CD4-positive, alpha-beta T cell treated with Interleukin-4 for 4 hours (primary cell): ENCODE measurements at places on chromosomes 13 and 19.

DNA sequence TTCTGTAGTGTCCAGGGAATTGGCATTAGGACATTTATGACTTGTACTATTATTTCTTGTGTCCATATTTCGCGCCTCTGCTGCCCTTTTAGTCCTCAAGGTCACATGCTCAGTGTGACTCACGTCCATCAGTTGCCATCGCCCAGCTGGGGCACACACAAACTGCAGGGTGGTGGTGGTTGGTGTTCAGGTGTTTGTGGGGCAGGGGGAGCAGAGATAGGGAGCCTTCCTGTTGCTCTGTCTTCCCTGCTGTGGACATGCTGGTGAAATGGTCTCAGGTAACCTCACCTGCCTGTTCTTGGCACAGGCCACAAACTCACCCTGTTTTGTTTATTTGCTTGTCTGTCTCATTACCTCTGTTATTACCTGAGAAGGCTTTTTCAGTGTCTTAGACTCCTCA lies 22.4 kb downstream of the PRR12 start:
- no peak for DNase-seq

GRCh38 chr13:86976521-86977324 lies 694.4 kb upstream of the SLITRK5 start:
- DNase-seq, result no peak

DNA sequence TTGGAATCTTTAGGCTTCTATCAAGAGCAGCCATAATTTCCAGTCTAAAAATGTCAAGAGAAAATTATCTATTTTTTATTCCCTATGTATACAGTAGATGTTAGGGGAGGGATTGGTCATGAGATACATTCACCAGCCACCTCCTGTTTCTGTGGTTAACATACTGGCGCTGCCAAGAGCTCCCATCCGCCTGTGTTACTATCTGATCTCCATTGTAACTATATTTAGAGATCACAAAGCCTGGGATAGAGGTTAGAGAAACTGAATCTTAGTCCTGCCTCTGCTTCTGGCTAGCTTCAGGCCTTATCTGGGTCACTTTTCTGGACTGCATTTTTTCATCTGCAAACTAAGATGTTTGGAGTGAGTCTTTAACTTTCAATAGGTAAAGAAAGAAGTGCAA lies 46.3 kb downstream of the POLR1D start:
- no peak for DNase-seq

- peak; percentile 34 for DNase-seq
Measured at GRCh38 chr13:97295283-97296182, 73.4 kb downstream of the MBNL2 start.

DNA sequence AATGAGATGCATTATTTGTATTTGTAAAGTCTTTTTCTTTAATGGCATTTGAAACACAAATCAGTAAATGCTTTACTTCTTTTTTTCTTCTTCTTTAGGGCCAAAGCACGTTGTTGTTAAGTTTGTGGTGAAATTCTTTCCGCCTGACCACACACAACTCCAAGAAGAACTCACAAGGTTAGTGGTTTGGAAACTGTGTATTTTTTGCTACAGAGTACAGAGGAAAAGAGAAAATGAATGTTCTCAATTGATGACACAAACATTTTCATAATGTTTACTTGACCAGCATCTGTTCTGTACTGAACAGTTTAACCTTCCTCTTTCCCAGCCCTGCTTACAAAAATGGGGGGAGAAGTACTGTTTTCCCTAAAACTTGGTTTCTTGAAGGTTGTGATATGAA lies 190.9 kb upstream of the RNF113B start:
- DNase-seq, result no peak

GRCh38 chr19:29098863-29099481 lies 114.0 kb downstream of the UQCRFS1 start:
- DNase-seq, result no peak

GRCh38 chr19:47663435-47663910 lies 49.7 kb upstream of the EHD2 start:
- DNase-seq, result no peak

- DNase-seq, result no peak
Measured at GRCh38 chr13:73261739-73262216, 203.0 kb downstream of the KLF5 start.

GRCh38 chr19:3632739-3633558 lies 6.4 kb upstream of the CACTIN start:
- no peak for DNase-seq

DNA sequence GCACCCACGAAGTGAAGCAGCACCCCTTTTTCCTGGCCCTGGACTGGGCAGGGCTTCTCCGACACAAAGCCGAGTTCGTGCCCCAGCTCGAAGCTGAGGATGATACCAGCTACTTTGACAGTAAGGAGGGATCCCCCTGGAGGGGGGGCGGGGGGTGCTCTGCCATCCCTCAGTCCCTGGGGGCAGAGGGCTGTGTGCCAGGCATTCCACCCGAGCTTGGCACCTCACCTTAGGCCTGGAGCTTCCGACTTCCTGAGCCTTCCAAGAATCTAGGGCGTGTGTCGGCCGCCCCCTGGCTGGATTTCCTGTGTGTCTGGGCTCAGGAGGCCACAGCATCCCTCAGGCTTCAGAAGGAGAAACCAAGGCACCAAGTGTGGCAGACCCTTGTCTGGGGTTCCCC lies 15.7 kb upstream of the PIK3R2 start:
- DNase-seq, result no peak

- DNase-seq, result no peak
Measured at GRCh38 chr19:8085598-8086408, 33.2 kb downstream of the CCL25 start.

DNA sequence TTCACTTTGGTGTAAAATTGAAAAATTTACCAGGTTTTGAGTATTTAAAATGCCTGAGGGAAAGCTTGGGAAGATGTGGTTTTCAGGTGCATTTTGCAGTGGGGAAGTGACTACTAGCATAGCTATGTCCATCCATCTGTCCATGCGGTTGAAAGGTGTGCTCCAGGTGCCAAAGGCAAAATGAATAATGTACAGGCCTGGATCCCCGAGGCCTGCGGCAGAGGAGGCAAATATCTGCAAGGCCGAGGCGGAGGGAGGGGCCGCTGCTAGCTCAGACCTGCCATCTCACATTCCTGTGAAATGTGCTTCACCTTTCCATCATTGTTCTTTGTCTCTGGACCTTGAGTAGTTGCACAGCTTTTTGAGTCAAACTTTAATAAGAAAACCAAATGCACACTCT lies 65.5 kb downstream of the ERCC5 start:
- no peak for DNase-seq
